ENCODE measurements at places on chromosomes 11 and 22.
A peak's percentile ranks its signal among the peaks of the same experiment; 100 is the strongest.

- DNase-seq, result no peak
These were observed 27.8 kb upstream of the AMOTL1 start for GRCh38 chr11:94740083-94741021.

- no peak for DNase-seq
These were observed 99.0 kb upstream of the NNMT start for GRCh38 chr11:114196997-114197703.

GRCh38 chr11:80595011-80595410, 1154.2 kb upstream of the TENM4 start:
- no peak for DNase-seq

DNA sequence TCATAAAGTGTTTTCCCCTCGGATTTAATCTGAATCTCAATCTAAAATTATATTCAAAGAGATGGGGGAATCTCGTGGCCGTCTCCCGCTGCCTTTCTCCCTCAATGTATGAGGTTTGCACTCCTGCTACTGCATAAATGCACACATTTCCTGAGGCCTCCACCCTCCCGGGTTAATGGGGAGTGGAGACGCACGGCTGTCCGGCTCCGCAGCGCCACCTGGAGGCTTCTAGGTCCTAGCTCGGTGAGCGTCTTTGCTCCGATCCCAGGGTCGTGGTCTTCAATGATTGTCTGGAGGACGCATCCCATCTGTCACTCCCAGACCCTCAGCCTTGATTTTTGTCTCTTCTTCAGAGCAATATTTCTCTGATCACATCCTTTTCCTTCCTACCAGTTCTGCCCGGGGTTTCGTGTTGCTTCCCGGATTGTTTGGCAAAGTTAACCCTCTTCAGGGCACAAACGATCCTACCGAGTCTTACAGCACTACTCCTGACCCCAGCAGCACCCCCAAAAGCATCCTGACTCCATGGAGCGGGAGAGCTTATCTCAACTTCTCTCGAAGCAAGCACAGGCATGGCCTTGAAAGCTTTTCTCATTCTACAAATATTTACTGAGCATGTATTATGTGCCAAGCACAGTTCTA, at the start of gene LMO1:
Gene LMO1 (minus strand): TSS at position 110 of the 642 bp plus-strand sequence. CDS start 516 bp downstream, outside the sequence.
- DNase-seq, result peak; percentile 20
